Stimulated activated CD4-positive, alpha-beta T cell treated with anti-CD3 and anti-CD28 coated beads, Interleukin-15, amount 100 ng/mL, for 1 hour (primary cell): ENCODE measurements at places on chromosomes 12 and 14.

GRCh38 chr14:93115821-93116675, at the start of gene ITPK1:
Gene ITPK1 (minus strand): TSS chr14:93115925. CDS start chr14:93115163, 762 bp downstream.
- DNase-seq: peak; percentile 26

DNA sequence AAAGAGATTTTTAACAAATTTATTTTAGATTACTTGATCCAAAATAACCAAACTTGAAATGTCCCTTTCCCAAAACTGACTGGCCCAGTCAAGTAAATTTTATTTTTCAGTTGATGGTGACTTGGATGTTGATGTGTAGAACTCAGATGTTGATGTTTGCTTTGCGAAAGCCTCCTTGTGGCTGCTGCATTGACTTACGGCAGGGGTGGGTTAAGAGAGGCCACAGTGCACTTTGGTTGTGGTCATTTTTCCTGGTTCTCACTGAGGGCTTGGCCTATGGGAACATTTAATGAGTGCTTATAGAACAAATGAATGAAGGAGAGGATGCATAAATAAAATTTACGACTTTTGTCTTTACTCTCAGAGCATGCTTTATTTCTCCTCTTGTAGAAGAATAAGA, 52.6 kb downstream of the SLCO1B3 start:
- no peak for DNase-seq

DNA sequence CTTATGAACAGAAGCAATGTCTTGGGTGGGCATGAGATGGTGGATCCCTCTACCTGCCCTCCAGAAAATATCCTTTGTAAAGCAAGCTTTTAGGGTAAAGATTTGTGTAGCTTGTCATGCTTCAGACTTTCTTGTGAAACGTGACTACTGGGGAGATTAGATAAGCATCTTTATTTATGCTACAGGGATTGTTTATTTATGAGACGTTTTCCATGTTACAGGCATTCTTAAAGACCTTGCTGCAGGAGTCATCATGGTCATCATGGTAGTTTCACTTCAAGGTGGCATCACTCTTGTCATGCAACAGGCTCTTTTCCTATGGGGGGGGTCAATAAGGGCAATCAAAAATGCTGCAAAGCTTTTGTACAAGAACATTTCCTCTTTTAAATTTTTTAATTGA, 8.2 kb upstream of the MIS18BP1 start:
- DNase-seq: no peak

DNA sequence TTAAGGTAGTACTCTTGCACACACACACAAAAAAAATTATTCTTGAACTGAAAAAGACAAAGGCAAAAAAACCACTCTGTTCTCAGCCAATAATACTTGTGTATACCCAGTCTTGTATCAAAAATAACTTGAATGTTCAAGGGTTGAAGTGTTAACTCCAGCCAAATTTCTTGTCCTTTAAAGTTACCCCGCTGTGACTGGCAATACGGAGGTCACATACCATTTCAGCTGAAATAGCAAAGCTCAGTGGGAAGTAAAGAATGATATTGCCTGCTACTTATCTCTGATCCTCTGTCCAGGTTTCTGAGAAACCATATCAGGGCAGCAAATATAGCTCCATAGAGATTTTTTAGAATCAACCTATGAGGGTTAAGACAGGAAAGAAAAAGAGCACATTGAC, 167.4 kb downstream of the C12orf50 start:
- no peak for DNase-seq

GRCh38 chr14:98819132-98819866, 452.7 kb downstream of the BCL11B start:
- no peak for DNase-seq

DNA sequence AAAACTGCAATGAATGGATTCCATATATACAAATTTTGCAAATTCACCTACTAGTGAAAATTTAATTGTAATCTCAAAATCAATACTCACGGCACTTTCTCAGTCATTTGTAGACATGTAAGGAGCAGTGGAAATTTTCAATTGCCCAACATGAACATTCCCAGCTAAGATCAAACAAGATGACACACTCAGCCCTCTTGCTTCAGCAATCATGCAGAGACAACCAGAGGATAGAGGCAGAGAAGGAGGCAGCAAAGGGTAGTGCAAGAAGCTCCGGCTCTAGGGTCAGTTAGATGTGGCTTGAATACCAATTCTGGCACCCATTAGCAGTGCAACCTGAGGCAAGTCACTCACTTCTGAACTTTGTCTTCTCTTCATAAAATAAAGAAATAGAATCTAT, 91.5 kb upstream of the SLC35F4 start:
- no peak for DNase-seq

DNA sequence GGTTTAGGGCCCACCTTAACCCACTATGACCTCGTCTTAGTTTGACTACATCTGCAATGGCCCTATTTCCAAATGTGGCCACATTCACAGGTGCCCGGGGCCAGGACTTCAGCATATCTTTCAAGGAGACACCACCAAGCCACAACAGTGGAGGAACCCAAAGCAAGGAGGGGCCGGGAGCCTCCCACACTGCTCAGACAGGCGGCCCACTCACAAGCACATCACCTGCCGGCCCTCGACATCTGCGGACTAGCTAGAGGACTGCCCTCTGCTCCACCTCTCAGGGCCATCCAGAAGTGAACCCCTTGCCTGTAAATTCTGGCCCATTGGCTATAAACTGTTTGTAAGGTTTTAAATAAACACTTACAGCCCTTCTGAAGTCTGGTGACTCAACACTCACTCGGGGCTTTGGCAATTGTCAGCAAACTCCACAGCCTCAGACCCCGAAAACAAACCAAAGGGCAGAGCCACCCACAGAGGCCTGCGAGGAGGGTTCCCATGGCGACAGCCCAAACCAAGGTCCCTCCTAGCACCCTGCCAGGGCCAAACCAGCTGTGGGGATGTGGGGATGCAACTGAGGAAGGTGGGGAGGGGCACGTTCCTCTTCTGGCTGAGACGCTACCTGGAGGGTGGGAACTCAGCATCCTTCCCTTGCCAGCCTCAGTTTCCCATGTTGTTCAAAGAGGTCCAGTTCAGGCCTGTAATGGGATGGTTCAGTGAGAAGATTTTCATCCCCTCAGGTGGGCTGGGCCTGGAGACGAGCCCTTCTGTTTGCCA, 95.8 kb downstream of the DICER1 start:
- DNase-seq: no peak

DNA sequence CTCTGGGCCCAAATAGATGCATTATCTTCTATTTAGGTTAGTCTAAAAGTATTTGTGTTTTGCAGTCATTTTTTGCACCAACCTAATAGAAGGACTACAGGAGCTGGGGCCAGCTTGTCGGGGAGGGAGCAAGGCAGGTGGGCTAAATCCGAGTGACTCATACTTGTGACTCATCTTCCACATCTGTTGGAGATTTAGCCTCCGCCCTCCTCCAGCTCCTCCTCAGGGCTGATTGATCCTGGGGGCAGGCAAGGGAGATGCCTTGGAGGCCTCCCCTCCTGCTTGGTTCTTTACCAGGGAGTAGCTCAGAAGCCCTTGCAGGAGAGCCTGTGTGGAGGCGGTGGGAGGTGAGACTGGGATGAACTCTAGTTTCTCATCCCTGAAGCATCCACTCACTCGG, 27.9 kb downstream of the RHOF start:
- DNase-seq: no peak

- DNase-seq: no peak
Observed at GRCh38 chr12:64082866-64083268, 139.2 kb downstream of the KICS2 start.

DNA sequence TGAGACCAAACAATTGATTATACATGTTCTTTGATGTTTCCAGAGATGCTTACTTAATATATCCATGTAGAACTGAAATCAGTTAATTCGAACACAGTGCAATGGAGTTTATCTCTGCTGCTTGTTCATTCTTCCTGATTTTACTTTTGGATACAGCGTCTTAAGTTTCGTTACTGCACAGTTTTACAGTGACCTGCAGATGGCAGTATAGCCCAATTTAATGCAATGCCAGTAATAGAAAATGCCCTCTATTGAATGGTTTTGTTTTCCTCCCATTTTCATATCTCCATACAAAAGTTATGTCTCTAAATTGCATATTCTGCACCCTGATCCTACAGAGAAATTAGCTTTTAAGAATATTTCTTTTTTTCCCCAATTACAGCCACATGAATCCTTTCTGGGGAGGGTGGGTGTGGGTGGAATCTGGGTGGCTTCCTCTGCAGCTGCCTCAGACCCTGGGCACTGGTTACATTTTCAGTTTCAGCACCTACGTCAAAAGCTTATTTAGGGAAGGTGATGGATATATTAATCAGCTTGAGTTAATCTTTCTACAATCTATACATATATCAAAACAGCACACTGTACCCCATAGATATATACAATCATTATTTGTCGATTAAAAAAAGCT, 101.1 kb upstream of the DCD start:
- DNase-seq: no peak

DNA sequence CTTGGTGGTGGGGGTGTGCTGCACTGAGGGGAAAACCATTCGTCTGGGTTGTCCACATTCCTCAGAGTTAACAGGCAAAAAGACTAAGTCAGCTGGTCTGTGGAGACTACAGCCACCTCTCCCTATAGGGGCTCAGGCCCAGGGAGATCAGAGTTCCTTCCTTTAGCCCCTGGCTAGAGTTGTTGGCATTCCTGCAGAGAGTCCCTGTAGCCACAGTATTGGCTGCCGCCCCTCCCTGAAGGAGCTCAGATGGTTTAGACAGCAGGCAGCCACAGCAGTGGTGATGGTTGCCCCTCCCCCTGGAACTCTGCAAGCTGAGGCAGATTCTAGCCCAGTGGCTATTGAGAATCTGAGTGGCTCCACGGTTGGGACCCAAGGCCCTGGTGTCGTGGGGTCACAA, 1072.5 kb upstream of the ATXN7L3B start:
- no peak for DNase-seq

DNA sequence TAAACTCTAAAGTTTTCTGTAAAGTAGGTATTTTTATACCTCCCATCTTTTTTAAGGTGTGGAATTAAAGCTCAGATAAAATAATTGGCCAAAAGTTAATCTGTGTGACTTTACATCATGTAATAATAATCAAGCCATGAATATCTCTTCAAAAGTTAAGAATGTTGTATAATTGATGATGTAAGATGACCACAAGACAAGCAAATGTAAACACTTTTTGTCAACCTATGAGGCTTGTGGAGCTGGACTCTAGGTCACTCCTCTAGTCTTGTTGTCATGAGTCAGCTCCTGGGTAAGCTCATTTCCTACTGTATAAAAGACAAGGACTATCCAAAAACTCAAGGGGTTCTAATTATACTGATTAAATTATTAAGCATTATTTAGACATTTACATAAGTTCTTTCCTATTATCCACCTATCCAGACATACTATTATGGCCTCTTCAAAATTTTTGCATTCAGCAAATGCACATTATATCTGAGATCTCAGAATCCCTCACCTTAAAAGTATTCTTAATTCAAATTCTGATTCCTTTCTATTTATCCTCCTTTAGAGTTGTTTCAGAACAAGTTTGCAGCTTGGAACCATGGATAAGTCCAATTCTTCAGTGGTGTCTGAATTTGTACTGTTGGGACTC, at the start of gene OR4K5:
Gene OR4K5, plus strand, starts transcription at position 587 of the 637 bp plus-strand sequence. Its CDS starts 0 bp downstream, at position 587.
- no peak for DNase-seq

- no peak for DNase-seq
Observed at GRCh38 chr12:121911824-121912585, 6.4 kb upstream of the CFAP251 start.

DNA sequence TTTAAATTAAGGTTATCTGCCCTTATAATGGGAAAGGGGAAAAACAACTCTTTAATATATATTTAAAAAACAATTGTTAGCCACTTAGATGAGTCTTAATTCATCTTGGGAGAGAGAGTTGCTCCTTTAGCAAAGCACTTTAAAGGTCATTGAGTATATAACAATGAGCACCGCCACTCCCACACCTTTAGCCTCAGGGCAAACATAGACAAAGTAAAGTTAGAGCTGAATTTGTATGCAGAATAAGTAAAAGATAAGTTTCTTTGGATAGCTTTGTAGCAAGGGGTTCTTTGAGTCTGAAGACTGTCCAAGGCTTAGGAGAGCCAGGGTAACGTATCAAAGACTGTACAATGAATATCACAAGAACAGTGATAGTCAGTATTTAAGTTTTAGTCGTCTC, 728.8 kb upstream of the LMO3 start:
- no peak for DNase-seq

- DNase-seq: no peak
Observed at GRCh38 chr12:93167841-93168492, 209.8 kb upstream of the NUDT4 start.

- DNase-seq: no peak
Observed at GRCh38 chr14:23817164-23817767, 136.3 kb upstream of the DHRS4 start.

DNA sequence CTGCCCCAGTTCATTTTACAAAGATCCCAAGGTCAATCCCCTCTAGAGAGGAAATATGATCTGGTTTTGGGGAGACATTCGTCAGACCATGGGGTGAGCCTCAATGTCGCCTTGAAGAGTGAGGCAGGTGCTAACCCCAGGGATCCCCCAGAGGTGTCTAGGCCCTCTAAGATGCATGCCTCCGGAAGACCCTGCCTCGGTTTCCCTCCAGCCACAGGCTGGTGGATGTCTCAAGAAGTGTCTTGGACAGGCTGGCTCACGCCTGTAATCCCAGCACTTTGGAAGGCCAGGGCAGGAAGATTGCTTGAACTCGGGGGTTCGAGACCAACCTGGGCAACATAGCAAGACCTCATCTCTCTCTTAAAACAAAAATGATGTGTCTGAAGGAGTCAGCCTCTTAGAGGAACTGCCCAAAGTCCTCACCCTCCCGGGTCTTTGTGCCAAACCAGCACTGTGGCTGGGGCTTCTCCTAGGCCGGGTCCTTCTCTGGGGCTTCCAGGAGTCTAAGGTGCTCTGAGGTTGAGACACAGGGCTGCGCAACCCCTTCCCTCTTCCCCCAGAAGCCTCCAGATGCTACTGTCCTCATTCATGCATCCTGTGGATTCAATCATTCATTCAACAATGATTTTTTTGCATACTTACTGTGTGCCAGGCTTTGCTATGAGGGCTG, 24.7 kb upstream of the BEGAIN start:
- no peak for DNase-seq

DNA sequence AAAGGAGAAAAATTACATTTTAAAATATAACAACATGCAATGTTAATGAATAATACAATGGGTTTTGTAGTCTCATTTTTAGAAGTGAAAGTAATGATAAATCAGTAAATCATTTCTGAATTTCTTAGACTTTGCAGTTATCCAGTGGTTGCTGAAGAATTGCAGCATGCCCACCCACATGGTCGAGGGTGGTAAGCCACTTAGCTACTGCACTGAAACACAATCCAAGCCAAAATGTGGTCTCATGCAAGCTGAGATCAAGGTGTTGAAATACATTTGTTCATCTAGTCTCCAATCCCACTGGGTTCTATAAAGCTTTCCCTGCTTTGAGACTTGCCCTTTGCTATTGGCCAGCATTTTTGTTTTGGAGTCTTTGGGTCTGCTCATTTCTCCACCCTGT, 247.9 kb downstream of the NELL2 start:
- no peak for DNase-seq

DNA sequence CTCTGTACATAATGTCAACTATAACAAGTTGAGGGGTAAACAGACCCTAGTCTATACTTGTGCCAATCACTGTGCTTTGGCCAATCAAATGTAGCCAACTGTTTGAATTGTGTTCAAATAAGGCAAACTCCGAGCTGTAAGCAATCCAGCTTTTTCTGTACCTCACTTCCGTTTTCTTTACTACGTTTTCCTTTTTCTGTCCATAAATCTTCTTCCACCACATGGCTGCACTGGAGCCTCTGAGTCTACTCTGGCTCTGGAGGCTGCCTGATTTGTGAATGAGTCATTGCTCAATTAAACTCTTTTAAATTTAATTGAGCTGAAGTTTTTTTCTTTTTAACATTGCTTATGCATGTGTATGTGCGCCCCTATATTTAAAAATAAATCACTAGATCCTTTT, 29.7 kb downstream of the CLEC1A start:
- no peak for DNase-seq

GRCh38 chr12:13289653-13290289, 93.2 kb downstream of the EMP1 start:
- DNase-seq: no peak
